Vagina (tissue), 2 donors: ENCODE measurements at places on chromosomes 7 and 10. TPM values are rescaled to one million over a fixed set of nuclear protein-coding genes. Genes with fewer than 3 reads are reported as not detected.

DNA sequence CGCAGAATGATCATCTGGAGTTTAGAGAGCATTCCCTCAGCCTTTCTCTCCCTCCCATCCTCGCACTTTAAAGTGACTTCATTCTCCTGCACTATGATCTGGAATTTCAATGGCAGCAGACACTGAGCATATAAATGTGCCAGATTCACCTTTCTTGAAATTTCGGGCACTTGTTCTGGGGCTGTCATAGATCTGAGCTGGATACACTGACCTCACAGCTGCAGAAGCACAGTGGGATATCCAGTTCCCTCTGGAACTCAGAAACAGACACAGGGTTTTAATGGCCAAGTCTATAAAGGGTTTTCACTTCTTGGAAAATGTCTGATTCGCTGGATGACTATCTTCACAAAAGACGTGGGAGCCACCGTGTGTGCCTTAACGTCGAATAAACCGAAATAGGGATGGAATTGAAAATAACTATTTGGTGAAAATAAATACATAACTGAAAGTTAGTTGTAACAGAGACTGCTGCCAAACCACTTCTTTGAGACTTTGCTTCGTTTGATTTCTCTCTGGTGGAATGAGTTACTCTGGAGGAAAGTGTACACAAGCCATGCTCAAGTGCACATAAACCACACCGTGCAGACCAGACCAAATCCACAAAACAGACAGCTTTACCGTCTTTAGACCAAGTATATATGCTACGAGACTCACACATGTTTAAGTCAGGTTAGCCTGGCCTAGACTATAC lies 126.1 kb downstream of the SVIL start:
- no peak for DNase-seq

DNA sequence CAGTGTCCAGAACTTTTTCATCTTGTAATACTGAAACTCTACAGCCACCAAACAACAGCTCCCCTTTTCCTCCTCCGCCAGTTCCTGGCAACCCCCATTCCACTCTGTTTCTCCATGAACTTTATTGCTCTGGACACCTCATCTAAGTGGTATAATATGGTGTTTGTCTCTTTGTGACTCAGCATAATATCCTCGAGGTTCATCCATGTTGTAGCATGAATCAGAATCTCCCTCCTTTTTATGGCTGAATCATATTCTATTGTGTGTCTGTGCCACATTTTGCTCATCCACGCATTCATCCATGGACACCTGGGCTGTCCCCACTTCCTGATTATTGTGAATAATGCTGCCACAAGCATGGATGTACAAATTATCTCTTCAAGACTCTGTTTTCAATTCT lies 124.4 kb upstream of the FGFR2 start:
- no peak for DNase-seq

TLX1 gene
- total RNA-seq, result not detected

- DNase-seq, result no peak
Measured at GRCh38 chr7:159071260-159071659, 73.4 kb downstream of the VIPR2 start.

DNA sequence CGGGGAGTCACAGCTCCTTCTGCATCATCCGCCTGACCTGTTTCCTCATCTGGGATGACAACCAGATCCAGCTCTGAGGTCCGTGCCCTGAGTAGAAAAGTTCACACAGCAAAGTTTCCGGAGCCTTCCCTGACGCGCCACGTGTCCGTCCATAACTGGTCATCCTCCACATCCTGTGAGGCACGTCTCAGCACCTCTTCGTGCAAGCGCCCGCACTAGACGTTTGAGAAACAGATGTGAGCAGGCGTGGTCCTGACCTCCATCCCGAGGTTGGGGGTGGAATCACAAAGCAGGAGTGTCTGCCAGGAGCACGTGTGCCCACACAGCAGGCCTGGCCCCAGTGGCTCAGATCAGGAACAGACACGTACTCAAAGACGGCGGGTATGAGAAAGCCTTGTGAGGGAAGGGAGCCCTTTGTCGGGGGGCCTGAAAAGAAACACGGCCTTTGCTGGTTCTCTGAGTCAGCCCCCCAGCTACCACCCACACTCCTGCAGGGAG lies 520.8 kb downstream of the DNAJB6 start:
- DNase-seq, result no peak

SEPHS1 gene
- 26.8 TPM for total RNA-seq

DNA sequence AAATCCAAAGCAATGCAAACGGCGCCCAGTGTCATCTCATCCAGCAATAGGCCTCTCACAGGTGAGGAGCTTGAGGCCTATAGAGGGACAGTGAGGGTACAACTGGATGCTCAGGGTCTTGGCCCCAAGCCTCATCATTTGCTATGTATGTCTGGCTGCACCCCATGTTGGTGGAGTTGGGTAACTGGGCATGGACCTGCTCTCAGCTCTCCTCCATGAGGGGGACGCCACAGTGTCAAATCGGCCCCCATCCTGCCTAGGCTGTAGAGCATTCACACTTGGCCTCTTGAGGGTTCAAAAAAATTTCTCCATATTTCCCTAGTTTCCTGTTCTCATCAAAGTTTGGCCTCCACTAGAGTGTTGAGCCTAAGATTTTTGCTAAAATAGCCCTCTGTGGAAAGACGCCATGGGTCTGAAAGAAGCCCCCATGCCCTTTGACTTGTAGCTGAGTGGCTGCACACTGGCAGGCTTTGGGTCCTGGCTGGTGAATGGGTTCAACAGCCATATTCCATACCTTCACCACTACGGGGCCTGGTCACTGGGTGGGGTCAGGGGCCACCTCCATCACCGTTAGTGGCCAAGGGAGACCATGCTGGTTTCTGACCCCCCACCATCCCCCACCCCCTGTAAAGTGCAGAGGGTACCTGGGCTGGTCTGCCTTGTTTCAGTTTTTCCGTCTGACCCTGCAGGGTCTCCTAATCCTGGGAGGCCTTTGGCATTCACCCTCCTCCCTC lies 132.3 kb upstream of the TBX20 start:
- no peak for DNase-seq

CEP55 gene
- 3.2 TPM for total RNA-seq
